NCI-H1092 treated with DMSO at 0.1 percent for 48 hours (cell line): ENCODE measurements at places on chromosomes 1 and 21.

DNA sequence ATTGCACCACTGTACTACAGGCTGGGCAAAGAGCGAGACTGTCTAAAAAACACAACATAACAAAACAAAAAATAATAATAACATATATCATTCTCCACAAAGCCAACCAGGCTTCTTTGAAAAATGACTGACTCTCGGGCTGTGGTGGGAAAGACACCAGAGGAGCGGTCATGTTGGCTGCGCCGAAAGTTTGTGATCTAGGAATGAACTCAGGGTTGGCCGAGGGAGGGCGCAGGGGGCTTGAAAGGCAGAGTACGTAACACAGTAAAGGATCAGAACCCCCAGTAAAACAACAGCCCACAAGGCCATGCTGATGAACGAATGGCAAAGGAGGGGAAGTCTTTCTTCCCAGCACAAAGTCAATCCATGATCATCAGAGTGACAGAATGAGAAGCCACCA is 4.7 kb downstream of the SLC35E2B start:
- DNase-seq = no peak

DNA sequence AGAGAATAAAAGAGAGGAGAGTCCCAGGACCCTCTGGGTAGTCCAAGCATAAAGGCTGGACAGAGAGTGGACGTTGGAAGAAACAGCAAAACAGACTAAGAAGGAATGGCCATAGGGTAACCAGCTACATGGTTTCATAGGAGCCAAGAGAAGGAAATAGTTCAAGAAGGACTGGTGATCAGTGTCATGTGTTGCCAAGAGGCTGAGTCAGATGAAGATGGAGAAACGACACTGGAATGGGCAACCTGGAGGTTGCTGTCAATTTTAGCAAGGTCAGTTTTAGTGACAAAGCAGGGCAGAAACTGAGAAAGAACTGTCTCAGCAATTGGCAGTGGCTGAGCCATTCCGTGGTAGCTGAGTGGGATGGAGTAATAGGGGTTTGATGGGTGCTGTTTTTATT is 41.4 kb downstream of the HMGB4 start:
- no peak for DNase-seq

DNA sequence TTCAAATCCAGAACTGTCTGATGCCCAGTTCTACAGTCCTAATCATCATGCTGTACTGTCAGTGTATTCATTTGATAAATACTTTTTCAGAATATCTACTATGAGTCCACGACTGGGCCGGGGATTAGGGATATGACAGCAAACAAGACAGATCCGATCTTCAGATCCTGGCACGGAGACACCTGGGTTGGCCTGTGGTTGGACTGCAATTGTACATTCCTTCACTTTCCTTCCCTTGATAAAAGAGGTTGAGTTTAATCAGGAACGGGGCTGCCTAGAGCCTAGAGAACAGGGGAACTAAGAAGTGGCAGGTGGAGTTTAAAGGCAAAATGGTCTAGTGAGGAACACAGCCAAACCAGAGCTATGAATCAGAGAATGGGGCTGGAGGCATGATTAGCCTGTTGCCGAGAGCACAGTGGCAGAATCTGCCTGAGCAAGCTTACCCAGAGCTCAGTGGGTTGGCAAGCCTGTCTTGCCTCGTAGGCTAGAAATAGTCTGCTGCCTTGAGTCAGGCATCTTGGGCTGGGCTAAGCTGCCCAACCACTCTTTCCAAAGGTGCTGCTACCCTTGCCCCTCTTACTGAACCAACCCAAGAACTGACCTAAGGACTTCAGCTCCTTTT is 38.1 kb upstream of the PTCH2 start:
- no peak for DNase-seq

GRCh38 chr1:22123071-22123390 is 19.9 kb downstream of the WNT4 start:
- DNase-seq = no peak

DNA sequence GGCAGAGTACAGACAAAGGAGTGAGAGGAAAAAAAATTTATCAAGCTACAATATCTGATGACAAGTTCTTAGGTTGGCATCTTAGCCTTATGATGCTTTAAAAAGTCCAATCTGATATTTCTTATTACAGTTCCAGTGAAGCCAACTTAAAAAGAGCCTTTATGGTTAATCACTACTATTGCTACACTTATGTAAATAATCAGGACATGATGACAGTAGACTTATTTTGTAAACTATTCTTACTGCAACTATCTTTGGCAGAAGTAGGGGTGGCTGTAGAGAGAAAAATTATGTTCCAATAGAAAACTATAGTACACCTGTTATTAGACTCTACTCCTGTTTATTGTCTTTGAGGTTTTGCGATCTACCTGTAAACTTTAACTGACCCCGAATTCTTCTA is 25.8 kb upstream of the NUF2 start:
- DNase-seq = no peak

GRCh38 chr1:1155258-1155657 is 18.4 kb upstream of the TTLL10 start:
- no peak for DNase-seq

GRCh38 chr1:43705982-43706597 is 1.2 kb upstream of the ST3GAL3 start:
- no peak for DNase-seq

GRCh38 chr1:116568662-116569380 is 2.0 kb downstream of the CD58 start:
- DNase-seq = no peak

GRCh38 chr1:200629876-200630514 is 9.4 kb upstream of the KIF14 start:
- DNase-seq = no peak

DNA sequence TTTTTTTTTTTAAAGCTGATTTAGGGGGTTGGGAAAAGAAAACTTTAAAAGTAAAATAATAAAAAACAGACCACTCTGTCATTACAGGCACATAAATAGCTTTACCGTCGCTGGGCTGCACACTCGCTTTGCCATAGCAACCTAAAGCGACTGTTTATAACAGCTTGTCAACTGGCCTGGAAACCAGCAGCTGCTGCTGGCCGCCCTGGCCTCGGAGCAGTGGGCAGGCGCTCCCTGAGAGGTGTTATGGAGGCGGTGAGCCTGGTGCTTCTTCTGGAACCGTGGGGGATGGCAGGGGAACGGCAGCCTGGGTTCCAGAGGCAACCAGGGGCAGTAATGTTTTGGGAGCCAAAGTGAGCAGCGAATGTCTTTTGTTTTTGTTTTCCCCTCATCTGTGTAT is 45.7 kb downstream of the ATP2B4 start:
- DNase-seq = peak; percentile 39

GRCh38 chr1:223258751-223259198 is 105.2 kb downstream of the SUSD4 start:
- no peak for DNase-seq

GRCh38 chr1:107919953-107920352 is 45.0 kb downstream of the VAV3 start:
- DNase-seq = no peak

GRCh38 chr1:7111853-7112252 is 326.6 kb downstream of the CAMTA1 start:
- DNase-seq = no peak

DNA sequence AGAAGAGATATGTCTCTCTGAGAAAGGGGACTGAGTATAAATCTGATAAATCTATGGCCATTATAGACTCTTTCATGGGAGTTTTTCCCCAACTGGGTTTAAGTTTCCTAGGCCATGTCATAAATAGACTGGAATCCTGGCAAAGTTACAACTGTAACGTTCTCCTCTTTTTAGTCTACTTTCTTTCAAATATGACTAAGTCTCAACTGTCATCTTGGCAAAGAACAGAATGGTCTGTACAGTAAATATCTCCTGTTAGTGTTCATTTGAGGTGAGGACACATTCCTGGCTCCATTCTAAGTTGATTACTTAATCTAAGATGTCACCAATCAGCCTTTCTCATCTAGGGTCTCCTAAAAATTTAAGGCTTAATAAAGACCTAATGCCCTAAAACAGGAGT is 300.5 kb downstream of the BRINP2 start:
- DNase-seq = no peak

GRCh38 chr1:195122497-195122896 is 1485.7 kb downstream of the KCNT2 start:
- DNase-seq = no peak

GRCh38 chr21:42236014-42236413 is 17.1 kb downstream of the ABCG1 start:
- DNase-seq = no peak

GRCh38 chr21:35401476-35401875 is 352.4 kb upstream of the RUNX1 start:
- no peak for DNase-seq

GRCh38 chr1:77375990-77376389 is 94.2 kb downstream of the AK5 start:
- no peak for DNase-seq

GRCh38 chr1:13762642-13763041 is 62.7 kb downstream of the PRDM2 start:
- no peak for DNase-seq

DNA sequence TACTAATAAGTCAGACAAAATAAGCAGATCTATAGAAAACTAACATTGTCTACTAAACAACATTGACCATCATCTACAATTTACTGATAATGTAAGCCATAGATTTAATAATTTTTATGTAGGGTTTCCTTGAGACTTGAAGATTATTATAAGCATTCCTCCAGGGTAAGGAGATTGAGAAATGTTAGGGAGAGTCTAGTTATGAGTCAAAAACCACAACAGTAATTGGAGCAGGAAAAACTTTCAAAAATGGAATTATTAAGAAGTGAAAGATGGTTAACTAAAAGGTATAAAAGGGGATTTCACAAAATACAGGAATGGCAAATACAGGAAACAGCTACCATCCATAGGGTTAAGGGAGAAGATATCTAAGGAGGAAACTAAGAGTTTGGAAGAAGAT is 12.4 kb upstream of the UHMK1 start:
- no peak for DNase-seq

DNA sequence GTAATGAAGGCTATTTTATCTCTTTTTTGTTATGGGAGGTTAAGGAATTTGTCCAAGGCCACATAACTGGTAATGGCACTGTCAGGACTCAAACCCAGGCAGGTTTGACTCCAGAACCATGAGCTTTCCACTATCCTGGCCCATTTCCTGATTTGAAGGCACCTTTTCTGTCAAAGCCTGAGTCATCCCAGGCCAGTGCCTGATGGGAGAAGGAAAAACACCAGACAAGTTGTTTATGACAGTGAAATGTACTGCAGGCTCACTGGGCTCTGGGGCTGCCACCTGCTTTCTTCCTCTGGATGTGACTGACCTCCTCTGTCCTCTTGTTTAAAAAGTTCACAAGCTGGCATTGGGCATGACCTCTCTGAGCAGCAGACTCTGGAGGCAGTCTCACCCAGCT is 71.8 kb upstream of the SPATA6 start:
- DNase-seq = no peak

DNA sequence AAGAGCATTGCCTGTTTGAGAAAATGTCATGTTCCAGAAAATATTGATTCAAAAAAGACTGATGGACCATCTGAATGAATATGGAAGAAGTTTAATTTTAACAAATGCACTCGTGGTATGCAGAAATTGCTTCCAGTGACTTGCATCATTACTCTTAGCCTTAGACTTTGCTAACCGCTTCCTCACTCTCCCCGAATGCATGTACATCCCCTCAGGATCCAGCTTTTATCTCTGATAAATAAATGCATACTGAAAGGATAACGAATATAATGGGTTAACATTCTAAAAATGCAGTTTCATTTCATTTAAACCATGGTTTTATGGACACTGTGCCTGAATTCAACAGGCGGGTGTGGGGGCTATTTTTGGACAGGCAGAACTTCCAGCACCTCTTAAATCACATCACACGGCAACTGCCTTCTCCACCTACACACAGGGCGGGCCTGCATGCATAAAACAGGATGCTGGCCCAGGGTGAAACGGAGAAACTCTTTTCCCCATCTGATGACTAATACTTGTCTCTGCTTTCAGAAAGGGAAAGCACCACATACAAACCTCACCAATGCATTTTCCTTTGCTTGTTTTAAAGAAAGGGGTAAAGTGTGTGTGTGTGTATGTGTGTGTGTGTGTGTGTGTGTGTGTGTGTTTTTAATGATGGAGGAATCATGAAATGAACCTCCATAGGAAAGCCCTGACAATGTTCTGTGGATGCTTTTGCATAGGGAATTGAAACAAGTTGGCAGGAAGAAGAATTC is 48.7 kb downstream of the SPAG17 start:
- no peak for DNase-seq

DNA sequence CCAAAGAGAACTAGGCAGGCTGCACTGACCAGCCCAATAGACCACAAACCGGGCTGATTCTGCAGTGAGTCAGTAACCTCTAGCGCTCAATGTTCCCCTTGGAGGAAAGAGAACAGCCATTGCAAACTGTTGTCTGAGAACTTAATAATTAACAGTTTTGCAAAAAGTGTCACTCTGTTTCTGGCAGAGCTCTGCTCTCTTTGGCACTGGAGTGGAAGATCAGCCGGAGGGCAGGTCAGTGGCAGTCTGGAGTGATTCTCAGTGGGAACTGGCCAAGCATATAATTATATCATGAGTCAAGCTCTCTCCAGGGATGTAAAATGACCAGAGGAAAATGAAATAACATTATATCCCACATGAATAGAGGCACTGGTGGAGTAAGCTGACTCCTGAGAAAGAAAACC is 238.3 kb downstream of the HLX start:
- DNase-seq = peak; percentile 21

DNA sequence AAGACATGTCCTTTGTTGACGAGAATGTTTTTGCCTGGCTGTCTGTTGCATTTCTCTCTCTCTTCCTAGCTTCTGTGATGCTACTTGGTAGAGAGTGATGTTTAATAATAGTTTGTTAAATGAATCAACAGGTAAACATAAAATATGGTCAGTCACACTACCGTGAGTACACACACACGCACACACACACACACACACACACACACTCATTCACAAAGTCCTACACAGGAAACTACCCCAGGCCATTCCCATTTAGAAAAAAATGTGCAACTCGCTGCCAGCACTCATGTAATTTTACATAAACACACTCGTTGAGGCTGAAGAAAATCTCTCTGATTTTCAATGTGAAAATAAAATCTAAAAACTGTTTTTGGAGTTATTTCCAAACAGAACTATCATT is 38.7 kb downstream of the RUNX1 start:
- DNase-seq = no peak

GRCh38 chr21:37367703-37368540 is 1.3 kb downstream of the DYRK1A start:
- peak; percentile 21 for DNase-seq
